Dermis microvascular lymphatic vessel endothelial cell (primary cell): ENCODE measurements at places on chromosomes 11 and 22.

DNA sequence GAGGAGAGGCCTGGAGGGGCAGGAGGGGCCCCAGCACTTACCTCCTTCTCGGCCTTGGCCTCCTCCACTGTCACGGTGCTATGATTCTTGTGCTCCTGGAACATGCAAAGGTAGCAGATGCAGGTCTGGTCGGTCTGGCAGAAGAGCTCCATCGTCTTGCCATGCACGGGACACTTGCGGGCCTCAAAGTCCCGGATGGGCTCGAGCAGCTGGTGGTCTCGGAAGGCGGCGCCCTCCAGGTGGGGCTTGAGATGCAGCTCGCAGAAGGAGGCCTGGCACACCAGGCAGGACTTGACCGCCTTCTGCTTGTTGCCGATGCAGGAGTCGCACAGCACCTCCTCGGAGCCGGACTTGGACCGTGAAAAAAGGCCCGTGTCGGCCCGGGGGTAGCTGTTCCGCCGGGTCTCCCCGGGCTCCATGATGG lies 714 bp downstream of the TRIM29 start:
- no peak for DNase-seq

DNA sequence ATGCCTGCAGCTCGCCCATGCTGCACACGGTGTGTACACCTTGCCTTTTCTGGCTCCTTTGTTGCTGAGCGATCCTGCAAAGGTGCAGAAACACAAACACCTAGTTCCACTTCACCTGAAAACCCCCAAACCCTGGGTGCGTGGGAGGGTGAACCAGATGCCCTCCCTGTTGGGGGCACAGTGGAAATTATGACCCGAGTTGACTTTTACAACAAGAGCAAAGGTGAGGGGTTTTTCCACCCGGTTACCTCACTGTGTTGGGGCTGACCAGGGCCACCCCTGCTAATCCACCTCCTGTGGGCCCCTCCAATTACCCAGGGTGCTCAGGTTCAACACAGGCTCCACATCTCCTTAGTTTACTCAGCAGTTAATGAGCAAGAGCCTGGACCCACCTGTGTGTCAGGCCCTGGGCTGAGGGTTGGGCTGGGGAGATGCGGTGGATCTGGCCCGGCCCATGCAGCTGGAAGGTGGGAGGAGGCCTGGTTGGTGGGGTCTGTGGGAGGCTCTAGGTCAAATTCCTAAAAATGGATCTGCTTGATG lies 42.1 kb downstream of the LRRC32 start:
- no peak for DNase-seq

DNA sequence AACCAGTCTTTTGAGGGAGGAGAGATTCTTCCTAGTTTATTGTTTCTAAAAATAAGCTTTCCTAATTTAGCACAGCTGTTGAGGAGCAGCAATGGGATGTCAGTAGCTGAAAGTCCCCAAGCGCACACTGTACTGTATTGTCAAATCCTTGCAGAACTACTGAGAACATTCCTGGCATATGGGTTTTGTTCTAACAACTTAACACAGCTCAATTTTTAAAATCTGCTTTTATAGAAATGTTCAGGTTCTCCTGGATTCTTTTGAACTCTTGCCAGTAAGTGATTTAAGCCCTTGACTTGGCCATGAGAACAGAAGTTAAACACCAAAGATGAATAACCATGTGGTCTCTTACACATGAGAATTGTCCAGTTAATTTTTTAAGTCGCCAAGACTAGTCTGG lies 218.6 kb downstream of the FAT3 start:
- DNase-seq: no peak

GRCh38 chr11:74602637-74603556 lies 10.5 kb downstream of the POLD3 start:
- DNase-seq: no peak

- DNase-seq: no peak
Measured at GRCh38 chr11:63839508-63840355, 822 bp downstream of the MARK2 start.

DNA sequence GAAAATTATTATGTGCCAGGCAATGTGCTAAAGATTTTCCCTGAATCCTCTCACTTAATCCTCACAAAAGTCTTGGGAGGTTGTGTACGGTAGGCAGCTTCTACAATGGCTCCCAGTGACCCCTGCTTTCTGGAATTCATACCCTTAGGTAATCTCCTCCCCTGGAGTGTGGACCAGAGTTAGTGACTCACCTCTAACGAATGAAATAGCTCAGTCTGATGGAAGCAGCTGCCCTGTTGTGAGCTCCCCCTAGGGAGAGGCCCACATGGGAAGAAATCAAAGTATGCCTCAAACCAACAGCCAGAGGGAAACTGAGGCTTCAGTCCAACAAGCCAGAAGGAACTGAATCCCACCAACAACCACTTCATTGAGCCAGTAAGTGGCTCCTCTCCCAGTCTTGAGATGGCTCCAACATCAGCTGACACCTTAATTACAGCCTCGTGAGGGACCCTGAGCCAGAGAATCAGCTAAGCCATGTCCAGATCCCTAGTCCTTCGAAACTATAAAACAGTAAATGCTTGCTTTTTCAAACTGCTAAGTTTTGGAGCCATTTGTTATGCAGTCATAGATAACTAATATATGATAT lies 98.9 kb upstream of the ISX start:
- no peak for DNase-seq

GRCh38 chr22:42419243-42419881 lies 12.8 kb downstream of the NFAM1 start:
- no peak for DNase-seq

- DNase-seq: no peak
Measured at GRCh38 chr22:30324014-30324730, 2.6 kb downstream of the TBC1D10A start.

GRCh38 chr11:42003801-42004200 lies 544.3 kb upstream of the LRRC4C start:
- no peak for DNase-seq

DNA sequence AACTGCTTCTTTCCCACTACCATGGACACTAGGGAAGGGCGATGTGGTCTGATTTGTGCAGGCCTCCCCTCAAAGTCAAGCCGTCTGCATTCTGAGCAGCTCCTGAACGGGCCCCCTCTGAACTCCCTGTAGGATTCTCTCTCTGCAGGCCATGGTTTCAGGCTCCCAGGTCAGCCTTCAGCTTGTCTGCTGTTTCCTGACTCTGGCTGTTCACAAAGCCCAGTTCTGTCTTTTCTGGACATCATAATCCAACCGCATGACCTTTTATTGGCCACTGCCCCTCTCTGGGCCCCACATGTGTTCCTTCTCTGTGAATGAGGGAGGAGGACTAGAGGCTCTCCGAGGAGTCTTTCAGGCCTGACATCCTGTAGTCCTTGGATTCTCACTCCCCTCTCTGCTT lies 161.0 kb downstream of the FEZ1 start:
- DNase-seq: no peak

- DNase-seq: no peak
Measured at GRCh38 chr22:43697894-43698293, 114.2 kb downstream of the EFCAB6 start.

DNA sequence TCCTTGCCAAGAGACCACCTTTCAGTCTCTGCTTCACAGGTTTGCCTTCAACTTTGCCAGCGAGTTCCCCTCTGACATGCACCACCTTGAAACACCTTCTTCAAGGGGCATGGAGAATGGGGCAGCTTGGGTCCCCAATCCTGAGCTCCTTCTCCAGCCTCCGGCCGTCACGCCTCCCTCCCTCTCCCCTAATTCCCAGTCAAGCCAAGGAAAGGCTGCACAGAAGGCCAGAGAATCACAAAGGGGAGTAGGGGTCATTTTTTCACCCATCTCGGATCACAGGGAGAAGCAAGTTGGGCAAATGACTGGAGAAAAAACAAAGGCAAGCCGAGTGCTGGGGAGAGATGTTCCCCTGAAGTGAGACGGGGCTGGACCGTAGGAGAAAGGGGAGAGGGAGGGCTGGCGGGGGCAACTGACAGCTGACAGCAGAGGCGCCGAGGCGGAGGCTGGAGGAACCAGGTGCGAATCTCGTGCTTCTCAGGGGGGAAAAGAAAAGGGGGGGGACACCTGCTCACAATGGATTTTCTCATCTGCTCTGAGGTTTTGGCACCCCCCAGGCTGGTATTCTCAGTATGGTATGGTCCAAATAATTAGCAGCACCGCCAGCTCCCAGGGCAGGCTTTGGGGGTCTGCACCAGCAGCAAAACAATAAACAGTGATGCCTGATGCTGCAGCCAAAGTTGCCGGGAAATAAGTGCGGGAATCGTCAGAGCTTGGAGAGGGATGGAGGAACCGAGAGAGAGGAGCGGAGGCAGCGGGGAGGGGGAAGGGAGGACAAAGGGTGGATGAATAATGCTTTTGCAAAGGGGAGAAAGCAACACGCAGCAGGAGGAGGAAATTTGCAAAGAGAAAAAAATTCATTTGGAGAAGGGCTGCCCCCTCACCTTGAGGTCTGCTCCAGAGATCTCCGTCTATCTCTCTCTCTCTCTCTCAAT lies 644 bp downstream of the YPEL4 start:
- no peak for DNase-seq

GRCh38 chr11:28038775-28039174 lies 69.2 kb downstream of the KIF18A start:
- no peak for DNase-seq

- peak; percentile 46 for DNase-seq
Measured at GRCh38 chr22:31199187-31199586, 12.9 kb upstream of the LIMK2 start.
